ENCODE measurements at places on chromosomes 13 and 19.
A peak's percentile ranks its signal among the peaks of the same experiment; 100 is the strongest.

- DNase-seq: no peak
Measured at GRCh38 chr13:99922631-99923404, 48.7 kb downstream of the ZIC5 start.

- no peak for DNase-seq
Measured at GRCh38 chr19:11345122-11345803, 805 bp downstream of the TMEM205 start.

- no peak for DNase-seq
Measured at GRCh38 chr19:44637390-44637764, 6.3 kb upstream of the PVR start.

- DNase-seq: no peak
Measured at GRCh38 chr13:101049166-101049850, 367.0 kb downstream of the NALCN start.

- DNase-seq: no peak
Measured at GRCh38 chr13:97205982-97206381, 16.2 kb upstream of the MBNL2 start.

- DNase-seq: no peak
Measured at GRCh38 chr19:15860522-15860921, 37.4 kb downstream of the CYP4F2 start.

DNA sequence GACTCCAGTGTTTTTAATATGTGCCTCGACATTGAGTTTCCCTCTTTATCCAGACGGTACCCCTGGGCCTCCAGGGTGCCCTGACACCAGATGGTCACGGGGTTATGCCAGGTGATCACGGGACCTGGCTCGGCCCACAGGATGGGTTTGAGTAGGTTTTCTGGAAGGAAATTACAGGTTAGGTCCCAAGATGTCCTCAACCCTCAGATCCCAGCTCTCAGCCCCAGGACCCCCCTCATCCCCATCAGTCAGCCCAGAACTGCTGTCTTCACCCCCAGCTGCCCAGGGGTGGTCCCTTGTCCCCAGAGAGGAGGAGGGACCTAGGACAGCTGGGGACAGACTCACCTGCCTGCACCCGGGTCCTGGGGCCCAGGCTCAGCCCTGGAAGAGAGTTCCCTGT is 441 bp downstream of the LILRA4 start:
- DNase-seq: peak; percentile 9

GRCh38 chr19:53132141-53132991 is at the start of gene ZNF415:
Gene ZNF415 (minus strand): TSS chr19:53132910. CDS start chr19:53122676, 10,234 bp downstream.
- DNase-seq: peak; percentile 68

- no peak for DNase-seq
Measured at GRCh38 chr13:43235028-43235427, 211.6 kb downstream of the DNAJC15 start.

DNA sequence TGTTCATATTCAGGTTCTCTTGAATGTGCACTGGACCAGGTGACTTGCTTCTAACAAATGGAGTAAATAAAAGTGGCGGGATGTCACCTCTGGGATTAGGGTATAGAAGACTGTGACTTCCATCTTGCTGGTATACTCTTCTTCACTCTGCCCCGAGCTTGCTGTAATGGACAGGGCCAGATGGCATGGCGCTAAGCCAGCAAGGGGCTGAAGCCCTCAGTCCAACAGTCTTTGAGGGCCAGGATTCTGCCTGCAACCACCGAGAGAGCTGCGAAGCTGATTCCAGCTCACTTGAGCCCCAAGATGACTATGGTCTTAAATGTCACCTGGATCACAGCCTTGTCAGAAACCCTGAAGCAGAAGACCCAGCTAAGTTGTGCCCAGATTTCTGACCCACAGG is 600.0 kb downstream of the FGF9 start:
- no peak for DNase-seq

- no peak for DNase-seq
Measured at GRCh38 chr19:42291435-42291810, 10.5 kb upstream of the PRR19 start.

DNA sequence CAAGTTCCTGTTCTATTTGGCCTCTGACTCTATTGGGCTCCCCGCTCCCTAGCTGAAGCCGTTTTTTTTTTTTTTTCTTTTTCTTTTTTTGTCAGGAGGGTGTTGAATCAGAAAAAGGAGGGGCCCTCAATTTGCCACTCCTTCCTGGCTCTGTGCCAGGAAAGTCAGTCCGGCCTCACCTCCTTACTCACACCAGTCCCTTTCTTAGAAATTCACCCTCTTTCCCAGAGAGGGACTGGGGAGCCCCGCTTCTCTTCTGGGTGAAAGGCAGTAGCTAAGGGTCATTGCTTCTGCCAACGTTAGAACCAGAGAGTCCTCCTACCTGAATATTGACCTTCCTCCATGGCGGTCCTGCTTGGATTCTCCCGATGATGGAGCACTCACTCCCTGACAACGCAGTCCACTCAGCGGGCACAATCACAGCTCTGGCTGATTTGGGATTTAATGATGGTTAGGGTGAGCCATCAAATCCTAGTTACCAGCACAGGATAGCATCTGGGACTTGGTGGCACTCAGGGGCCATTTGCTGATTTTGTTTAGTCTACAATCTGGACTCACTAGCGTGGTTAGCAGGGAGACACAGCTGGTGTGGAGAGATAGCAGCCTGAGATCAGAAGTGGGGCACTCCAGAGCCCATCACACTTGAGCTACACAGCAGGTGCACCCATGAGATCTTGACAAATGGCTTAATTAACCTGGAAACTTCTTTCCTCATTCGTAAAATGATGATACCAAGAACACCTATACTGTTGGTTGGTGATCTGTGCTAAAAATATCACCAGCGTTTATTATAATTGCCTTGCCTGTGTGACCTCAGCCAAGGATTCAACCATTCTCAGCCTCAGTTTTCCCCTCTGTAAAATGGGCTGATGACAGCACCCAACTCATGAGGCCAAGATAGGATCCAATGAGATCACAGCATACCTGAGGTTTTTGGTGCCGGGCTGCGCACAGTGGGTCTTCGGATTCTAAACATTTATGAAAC is 2.2 kb downstream of the FCER2 start:
- DNase-seq: no peak

GRCh38 chr19:35118268-35119020 is 2.8 kb downstream of the FXYD3 start:
- no peak for DNase-seq

GRCh38 chr13:40637643-40638042 is 28.8 kb downstream of the FOXO1 start:
- no peak for DNase-seq

DNA sequence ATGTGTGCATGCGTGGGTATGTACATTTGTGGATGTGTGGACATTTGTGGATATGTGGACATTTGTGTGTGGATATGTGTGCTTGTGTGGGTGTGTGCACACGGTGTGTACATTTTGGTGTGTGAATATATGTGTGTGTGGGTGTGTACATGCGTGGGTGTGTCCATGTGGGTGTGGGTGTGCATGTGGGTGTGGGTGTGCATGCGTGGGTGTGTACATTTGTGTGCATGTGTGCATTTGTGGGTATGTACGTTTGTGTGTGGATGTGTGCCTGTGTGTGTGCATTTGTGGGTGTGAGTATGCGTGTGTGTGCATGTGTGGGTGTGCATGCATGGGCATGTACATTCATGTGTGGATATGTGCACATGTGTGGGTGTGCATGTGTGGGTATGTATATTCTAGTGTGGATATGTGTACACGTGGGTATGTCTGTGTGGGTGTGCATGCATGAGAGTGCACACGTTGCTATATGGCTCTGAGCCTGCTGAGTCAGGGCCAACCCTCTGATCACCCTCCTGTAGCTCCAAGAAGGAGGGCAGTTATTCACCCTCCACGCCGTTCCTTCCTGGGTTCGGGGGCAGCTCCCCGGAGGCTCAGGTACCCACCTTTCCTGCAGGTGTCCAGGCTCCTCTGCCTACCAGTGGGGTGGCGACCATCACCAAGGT is 20.3 kb downstream of the COMP start:
- no peak for DNase-seq

DNA sequence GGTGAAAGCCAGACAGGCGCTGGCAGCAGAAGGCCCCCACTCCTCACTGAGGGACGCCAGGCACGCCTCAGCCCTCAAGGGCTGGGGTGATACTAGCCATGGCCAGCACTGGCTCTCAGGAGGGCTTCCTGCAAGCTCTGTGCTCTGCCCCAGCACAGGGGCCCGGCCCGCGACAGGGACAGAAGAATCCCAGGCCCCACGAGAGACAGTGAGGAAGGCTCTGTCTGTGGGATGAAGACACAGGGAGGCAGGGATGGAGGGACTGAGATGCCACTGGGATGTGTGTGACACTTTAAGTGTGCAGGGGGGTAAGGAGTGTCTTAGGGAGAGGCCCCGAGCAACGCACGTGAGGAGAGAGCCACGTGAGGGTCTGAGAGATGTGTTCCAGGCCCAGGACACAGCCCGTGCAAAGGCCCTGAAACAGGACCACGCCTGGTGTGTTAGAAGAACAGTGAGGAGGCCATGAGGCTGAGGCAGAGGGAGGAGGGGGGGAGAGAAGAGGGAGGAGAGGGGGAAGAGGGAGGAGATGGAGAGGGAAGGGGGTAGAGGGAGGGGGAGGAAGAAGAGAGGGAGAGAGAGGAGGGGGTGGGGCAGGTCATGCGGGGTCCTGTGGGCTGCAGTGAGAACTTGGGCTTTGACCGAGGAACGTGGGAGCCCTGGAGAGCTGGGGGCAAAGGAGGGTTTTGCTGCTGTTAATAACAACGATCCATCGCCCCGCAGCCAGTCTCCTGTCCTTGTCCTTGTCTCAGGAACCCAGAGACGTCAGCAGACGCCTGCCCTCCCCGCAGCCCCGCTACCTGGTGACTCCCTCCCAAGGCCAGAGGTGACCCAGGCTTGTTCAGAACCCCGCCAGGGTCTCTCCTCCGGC is 7.2 kb downstream of the RPL36 start:
- no peak for DNase-seq

DNA sequence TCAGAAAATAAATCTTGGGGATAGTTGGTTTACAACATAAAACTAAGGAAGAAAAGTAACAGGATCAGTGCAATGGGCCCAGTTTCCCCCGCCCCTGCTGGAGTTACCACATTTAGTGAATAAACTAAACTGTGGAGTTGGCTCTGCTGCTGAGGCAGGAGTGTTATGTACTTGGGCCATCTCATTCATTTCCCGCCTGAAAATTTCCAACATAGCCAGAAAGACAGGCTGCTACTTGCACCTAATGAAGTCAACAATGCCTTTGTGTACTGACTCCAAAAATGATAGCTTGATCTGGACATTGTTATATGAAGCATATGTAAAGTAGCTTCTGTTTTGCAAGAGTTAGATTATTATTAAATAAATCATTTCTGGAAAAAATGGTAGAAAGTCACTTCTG is 7.9 kb upstream of the RNASEH2B start:
- DNase-seq: no peak

DNA sequence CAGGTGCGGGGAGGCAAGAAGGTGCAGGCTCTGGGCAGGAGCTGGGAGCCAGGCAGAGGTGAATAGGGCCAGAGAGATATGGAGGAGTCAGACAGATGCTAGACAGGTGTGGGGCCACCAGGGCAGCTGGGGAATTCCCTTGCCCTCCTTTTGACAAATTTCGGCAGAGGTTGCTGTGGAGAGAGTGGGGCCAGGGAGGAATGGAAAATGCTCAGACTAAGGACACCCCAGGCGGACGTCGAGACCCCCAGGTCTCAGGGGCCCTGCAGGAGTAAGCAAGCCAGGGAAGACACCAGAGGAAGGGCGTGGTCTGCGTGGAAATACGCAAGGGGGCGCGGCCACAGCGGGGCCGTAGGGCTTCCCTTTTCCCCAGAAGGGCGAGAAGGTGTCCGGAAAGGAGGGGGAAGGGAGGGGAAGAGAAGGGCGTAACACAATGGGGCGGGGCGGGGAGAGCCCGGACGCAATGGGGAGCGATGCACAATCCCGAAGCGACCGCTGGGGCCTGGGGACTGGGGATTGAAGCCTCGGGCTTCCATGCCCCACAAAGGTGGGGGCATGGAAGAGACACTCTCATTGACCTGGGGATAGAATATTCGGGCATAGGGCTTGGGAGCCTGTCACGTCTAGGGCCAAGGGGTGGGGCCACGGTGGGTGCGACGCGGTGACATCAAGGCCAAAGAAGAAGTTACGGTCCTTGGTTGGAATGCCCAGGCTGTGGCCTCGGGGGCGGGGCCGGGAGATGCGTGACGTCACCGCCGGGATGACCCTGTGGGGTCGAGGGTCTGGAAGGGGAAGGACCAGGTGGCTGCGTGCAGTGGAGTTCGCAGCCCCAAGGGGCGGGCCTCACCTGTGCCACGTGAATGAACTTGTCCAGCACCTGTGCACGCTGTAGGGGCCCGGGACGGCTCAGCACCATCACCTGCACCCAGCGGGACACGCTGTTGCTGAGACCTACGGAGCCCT is 8.2 kb downstream of the RASGRP4 start:
- peak; percentile 75 for DNase-seq

DNA sequence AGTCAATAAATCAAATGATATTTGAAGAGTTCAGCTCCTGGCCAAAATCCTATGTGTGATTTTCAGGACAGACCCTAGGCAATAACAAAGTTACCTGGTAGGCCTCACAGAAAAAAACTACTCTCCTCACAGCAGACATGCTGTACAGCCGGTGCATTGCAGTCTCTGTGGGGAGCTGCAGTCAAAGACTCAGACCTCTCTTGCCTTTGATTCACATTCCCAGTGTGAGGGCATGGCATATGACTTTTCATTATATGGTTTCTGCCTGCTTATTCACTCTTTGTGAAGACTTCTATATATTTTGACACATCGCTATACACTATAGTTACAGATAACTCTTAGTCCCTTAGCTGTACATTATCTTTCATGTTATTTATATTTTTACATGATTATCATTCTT is 2684.3 kb upstream of the PCDH20 start:
- DNase-seq: no peak

GRCh38 chr19:4749870-4750590 is 26.4 kb upstream of the DPP9 start:
- no peak for DNase-seq

- no peak for DNase-seq
Measured at GRCh38 chr13:48317511-48318376, 14.2 kb downstream of the RB1 start.

DNA sequence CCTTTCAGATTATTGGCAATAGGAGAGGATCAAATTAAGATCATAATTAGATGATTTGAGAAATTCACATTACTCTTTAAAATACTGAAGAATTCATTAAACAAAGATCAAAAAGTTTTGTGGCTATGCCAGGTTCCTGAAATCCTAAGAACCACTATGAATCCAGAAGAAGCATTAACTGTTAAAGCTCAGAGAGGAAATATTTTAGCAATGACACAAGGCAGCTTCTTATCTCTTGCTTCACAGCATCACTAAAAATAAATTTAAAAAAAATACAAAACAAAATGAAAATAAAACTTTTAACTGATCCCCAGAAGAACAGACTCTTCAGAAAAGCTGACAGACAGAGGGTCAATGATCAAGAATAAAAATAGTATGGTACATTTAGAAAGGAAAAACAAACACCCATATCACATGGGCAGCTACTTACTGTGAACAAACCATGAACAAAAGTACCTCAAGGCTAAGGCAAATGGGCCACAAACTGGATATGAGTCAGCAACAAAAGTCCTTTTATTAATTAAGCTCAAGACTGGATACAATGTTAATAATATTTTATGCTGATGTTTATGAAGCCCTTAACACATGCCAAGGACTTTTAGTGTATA is 19.6 kb downstream of the RNF6 start:
- no peak for DNase-seq
